NCI-H524 treated with DMSO at 0.1 percent for 48 hours (cell line): ENCODE measurements at places on chromosomes 11 and 22.

DNA sequence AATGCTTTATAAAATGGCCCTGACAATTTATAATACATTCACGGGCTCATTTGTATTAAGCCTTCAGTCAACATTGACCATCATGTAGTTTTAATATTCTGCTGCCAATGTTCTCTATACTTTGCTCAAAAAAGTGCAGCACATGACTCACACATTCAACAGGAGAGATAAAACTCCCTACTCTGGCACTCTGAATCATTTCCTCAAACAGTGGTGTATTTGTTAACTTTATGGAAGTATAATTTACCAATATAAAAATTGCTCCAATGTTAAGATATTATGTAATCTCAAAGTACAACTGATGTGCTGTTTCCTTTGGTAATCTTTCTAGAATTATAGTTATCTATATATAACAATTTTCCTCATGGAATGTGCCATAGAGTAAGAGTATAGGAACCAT lies 39.9 kb downstream of the MAML2 start:
- DNase-seq, result no peak

DNA sequence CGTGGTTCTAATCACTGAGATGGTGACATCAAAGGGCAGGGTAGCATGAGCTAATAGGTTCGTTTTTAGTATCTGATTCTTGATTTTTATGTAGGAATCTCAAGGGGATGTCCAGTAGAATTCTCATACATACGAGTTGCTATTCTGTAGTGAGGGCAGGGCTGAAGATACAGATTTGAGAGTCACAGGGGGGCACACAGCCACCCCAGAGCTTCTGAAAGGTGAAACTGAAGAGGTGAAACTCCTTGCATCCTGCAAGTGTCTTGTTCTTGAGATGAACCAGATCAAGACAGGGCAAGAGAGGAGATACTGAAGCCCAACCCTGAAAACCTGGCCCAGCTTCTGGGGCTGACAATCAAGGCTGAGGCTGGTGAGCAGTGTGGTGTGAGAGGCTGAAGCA lies 35.6 kb upstream of the TMEM123 start:
- no peak for DNase-seq

- no peak for DNase-seq
These were observed 20.0 kb upstream of the LINC01488 start for GRCh38 chr11:69461272-69461962.

- no peak for DNase-seq
These were observed 40.0 kb downstream of the ZC3H12C start for GRCh38 chr11:110133160-110133559.

GRCh38 chr11:125930076-125930450 lies 15.8 kb upstream of the VSIG10L2 start:
- no peak for DNase-seq
